ENCODE measurements at places on chromosomes 3 and 15.
A peak's percentile ranks its signal among the peaks of the same experiment; 100 is the strongest.

GRCh38 chr15:71931261-71931660 lies 120.9 kb downstream of the NR2E3 start:
- DNase-seq = no peak

GRCh38 chr15:81747026-81747425 lies 298.8 kb downstream of the MEX3B start:
- no peak for DNase-seq

DNA sequence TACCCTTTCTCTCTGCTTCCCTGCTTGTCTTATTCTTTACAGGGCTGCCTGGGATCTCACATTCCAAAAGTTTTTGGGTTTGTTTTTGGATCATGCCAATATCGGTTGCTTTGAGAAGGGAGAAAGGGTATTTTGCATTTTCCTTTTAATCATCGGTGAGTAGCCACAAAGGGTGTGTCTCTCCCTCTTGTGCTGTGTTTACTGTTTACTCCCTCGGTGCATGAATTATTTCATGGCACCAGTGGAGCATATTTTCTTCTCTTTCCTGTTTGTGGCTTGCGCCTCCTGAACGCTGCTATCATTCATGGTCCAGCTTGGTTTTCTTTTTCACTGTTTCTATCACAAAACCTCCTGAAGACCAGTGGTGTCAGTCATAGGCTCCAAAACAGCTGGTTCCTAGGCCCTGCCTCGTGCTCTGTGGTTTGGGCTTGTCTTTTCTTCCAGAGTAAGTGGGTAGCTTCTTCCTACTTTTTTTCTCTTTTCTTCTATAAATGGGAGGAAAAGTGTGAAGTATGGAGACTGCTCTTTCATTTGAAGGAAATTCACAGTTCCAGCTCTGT lies 54.9 kb downstream of the IGF1R start:
- no peak for DNase-seq

- no peak for DNase-seq
Observed at GRCh38 chr3:31610700-31611275, 78.1 kb downstream of the STT3B start.

- DNase-seq = no peak
Observed at GRCh38 chr3:14047841-14048240, 76.8 kb downstream of the CHCHD4 start.

DNA sequence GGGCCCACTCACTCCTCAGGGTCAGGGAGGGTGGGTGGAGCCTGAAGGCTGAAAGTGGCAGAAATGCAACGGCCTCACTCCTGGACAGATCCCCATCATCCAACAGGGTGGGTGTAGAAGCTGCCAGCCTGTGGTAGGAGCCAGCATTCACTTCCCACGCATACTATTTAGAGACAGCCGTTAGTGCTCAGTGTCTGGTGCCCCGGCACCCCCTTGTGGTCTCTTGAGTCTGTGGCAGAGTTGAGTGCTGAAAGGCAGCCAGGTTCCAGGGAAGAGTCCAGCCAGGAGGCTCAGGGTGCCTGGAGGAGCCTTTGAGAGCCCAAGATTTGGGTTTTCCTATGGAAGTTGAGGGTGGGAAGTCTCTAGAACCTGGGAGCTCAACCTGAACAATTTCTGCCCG lies 2.1 kb upstream of the GNAT1 start:
- DNase-seq = peak; percentile 51

GRCh38 chr15:63372753-63373152 lies 8.9 kb downstream of the CA12 start:
- DNase-seq = no peak

DNA sequence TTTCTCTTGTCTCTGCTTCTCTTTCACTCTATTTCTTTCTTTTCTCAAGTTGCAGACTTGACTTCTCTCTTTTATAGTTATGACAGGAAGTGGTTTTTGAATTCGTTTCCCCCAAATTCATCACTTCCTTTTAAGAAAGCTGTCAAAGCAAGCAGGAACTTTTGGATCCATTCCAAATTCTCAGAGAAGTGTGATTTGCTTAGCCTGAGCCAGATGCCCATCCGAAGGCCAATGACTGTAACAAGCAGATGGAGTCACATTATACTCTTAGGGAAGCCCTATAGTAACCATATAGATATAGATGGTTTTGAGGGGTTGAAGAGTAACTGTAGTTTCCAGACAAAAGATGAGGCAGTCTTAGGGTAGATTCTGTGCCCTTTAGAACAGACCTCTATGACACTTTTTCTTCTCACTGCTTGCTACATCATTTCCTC lies 592.0 kb upstream of the KCNMB2 start:
- DNase-seq = no peak

GRCh38 chr3:49877716-49878115 lies 8.0 kb upstream of the CAMKV start:
- DNase-seq = no peak

DNA sequence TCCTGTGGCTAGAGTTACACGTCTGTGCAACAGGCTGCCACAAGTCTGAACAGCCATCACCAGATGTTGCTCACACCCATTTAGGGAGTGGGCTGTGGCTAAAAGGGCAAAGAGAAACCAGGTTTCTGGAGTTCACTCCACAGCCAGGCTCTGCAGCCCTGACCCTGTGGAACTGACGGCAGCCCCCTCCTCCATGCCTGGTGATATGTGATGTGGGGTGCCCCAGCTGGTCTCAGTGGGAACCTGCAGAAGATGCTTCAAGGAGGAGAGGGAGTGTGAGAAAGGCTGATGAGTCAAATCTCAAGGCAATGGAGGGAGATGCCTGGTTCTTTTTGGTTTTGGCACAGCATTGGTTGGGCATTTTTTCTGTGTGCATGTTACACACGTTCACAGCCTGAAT lies 130.6 kb downstream of the TPRA1 start:
- DNase-seq = no peak

GRCh38 chr15:51801391-51801835 lies 28.0 kb upstream of the TMOD3 start:
- no peak for DNase-seq

GRCh38 chr15:68843425-68844311 lies 23.0 kb upstream of the ANP32A start:
- DNase-seq = peak; percentile 31

DNA sequence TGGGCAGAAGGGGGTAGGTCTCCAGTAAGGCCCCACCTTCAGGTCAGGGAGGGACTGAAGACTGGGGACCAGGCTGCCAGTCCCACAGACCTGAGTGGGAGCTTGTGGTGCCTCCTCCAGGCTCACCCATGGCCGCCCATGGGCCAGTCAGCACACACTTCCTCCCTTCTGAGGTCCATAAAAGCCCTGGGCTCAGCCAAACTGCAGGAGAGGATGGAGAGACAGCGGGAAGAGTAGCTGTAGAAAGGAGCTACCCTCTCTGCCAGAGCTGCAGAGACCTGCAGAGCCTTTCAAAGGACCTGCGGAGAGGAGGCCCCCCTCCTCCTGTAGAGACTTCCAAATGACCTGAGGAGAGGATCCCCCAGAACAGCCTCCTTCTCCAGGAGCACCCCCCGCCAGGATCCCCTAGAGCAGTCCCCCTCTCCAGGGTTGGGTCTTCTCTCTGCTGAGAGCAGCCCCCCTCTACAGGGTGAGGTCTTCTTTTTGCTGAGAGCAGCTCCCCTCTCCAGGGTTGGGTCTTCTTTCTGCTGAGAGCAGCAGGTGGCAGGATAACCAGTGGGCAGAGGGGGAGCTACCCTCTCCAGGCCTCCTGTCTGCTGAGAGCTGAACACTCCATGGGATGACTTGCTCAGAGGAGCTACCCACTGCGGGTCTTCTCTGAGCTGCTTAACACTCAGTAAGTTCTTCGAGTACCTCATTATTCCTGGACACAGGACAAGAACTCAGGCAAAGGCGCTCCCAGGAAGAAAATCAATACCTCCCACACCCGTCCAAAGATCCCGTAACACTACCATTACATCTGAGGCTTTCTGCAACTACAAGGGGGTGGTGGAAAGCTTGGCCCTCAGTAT lies 5.0 kb upstream of the SKIC8 start:
- DNase-seq = no peak

GRCh38 chr15:91855241-91855640 lies 1.7 kb downstream of the SLCO3A1 start:
- DNase-seq = no peak

DNA sequence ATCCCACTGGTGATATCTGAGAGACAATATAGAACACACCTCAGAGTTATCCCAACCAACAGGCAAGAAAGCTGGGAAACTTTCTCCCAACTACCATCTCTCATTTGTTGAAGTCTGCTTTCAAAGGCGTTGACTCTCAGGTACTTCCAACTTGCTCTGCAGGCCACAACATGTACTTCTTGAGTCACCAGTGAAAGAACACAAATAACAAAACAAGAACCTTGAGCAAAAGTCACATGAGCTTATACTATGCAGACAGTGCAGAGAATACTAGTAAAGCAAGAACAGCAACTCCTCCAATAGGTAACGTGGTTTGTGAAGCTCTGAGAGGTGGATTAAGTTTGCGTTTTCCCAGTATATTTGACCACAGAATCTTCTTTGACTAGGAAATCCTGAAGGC lies 20.6 kb downstream of the SNTN start:
- DNase-seq = no peak

- DNase-seq = no peak
Observed at GRCh38 chr3:52248816-52249547, 3.4 kb downstream of the PPM1M start.

DNA sequence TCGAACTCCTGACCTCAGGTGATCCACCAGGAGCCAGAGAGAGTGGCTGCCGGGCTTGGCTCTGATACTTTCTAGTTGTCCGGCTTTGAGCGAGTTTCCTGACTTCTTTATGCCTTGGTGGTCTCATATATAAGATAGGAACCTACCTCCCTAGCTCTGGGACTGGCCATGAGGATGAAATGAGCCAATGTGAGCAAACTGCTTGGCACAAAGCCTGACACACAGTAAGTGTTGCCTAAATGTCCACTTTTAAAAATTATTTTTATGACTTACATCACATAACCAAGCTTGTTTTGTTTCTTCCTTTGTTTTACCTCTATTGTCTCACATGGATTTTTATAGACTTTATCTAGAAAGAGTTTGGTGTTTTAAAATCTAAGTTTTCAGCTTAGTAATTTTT lies 42.1 kb upstream of the CCDC174 start:
- DNase-seq = no peak

DNA sequence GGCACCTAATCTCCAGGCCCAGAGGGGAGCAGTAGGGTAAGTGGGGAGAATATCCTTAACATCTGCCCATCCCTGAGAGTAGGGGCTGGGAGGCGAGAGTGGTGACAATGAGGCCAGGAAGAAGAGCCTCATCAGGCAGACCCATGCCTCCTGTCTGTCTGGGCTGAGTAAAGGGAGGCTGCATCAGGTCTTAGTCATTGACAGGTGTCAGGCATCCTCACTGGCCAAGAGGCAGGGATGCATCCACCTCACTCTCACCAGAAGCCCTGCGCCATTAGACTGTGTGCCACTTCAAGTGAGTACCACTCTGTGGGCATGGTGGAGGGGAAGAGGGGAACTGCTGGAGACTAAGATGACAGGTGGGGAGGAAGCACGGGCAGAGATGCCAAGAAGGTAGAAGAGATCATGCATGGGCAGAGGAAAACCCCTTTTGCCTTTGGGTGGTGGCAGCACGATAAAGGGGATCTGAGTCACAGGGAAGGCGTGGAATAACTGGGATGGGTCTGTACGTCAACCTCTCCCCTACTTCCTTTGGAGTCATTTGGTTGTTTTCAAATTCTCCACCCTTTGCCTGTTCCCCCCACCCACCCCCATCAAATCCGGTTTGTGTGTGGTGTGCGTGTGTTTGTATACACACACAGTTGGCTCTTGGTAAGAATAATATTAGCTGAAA lies 14.1 kb downstream of the ANAPC13 start:
- DNase-seq = no peak

DNA sequence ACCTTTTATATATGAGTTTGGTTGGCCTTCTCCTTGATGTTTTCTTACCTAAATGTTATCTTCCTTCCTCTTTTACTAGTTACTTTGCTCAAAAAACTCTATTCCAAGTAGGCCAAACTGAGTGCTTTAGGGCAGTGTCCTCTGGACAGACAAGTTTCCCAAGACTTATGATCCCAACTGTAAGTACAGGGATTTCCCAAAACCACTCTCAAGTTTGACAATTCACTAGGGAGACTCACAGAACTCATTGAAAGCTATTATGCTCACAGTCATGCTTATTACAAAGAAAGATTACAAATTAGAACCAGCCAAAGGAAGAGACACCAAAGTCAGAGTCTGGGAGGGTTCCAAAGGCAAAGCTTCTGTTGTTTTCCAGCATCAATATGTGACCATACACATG lies 534.2 kb upstream of the ALCAM start:
- no peak for DNase-seq

DNA sequence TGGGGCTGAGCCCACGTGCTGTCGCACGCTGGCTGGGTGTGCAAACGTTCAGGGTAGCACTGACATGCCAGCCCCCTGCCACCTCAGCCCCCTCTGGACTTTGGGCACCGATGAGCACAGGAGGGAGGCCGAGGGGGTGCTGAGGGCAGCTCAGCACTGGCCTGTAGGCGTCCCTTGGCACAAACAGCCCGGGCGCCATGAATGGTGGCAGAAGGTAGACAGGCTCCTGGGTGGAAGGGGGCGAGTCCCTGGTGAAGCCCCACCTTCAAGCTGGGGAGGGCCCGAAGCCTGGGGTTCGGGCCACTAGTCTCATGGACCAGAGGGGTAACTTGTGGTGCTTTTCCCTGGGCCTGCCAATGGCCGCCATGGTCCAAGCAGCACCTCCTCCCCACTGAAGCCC lies 70.7 kb downstream of the GLB1 start:
- DNase-seq = no peak

- no peak for DNase-seq
Observed at GRCh38 chr3:197593046-197593380, 37.2 kb upstream of the BDH1 start.

DNA sequence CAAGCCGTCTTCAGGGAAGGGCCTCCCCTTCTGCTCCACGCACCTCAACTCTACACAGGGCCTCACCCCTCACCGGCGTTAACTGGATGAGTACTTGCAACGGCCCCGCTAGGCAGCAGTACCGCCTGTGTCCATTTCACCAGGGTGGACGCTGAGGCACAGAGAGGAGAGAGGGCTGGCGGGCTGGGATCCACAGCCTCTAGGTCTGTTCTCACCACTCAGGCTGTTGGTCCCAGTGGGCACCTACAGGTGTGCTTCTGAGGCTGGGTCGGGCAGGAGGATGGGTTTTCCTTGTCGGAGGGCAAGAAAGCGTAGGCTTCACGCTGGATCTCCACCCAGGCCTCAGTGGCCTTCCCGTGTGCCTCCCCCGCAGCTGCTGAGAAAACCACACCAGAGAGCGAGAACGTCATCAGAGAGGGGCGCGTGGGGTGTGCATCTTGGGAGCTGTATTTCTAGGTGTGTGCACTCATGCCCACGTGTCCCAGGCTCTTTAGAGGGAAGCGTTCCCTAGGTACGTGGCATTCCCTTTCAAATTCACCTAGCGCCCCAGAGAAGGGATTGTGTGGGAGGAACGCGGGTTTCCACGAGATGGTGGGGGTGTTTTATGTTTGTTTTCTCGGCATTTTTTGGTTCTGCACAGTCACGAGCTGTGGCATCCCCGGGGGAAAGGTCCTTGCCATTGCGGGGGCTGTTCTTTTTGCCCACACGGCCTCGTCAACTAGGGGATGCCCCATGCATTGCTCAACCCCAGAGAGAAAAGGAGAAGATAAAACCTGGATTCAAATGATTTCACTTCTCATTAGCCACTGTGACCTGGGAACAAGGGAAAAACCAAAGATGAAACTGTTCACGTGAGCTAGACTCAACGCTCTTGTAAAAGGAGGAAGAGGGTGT lies 67.7 kb downstream of the MGLL start:
- DNase-seq = peak; percentile 18

GRCh38 chr3:124383051-124383450 lies 347.2 kb upstream of the UMPS start:
- no peak for DNase-seq

- no peak for DNase-seq
Observed at GRCh38 chr15:93283854-93284253, 194.8 kb upstream of the RGMA start.

All from activated CD4-positive, alpha-beta T cell treated with anti-CD3 and anti-CD28 coated beads, Interleukin-2, amount 50 U/mL, for 48 hours (primary cell).